Bronchial epithelial cell (primary cell): ENCODE measurements at places on chromosomes 16 and 17.

DNA sequence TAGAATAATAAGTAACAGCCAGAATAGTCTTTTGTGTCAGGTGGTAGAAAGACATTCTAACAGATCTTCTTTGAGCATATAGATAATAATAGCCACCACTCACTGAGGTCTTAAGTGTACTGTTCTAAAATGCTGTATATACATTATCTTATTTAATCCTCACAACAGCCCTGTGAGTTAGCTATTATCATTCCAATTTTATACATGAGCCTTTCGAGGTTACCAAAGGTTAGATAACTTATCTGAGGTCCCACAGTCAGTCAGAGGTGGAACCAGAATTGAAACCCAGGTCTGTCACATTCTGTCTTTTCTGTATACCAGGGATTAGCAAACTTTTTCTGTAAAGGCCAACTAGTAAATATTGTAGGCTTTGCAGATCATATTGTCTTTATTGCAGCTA, 23.2 kb downstream of the REXO5 start:
- no peak for DNase-seq

- DNase-seq, result no peak
Observed at GRCh38 chr16:12628536-12628935, 175.2 kb downstream of the CPPED1 start.

DNA sequence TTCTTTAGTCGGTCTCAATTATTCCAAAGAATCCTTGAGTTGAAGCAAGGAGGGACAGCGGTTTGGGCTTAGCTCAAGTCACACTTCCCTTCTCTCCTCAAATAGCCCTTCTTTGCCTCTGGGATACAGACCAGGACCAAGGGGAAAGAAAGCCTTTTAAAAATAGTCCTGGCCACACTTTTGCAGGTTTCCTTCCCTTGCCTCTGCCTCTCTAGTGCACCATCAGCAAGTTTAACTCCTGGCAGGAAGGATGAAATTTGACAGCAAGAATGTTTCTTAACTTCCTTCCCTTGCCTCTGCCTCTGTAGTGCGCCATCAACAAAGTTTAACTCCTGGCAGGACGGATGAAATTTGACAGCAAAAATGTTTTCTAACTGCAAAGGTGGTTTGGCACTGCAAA, 7.2 kb upstream of the G6PC1 start:
- DNase-seq, result no peak

DNA sequence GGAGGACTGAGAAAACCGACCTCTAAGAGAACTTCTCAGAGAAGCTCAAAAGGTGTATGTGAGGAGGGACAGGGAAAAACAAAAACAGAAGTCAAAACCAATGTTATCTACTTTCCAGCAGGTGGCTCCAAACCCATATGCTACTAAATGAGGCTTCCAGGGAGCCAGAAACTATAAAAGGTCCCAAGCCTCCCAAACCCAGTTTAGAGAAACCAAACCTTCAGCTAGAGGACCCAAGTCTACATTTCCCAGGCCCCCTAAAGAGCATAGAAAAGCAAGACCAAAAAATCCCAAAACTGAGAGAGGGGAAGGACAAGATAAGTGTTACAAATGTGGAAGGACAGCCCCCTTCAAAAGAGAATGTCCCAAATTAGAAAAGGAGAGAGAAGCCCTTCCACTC, 3.7 kb downstream of the HPR start:
- peak; percentile 39 for DNase-seq

DNA sequence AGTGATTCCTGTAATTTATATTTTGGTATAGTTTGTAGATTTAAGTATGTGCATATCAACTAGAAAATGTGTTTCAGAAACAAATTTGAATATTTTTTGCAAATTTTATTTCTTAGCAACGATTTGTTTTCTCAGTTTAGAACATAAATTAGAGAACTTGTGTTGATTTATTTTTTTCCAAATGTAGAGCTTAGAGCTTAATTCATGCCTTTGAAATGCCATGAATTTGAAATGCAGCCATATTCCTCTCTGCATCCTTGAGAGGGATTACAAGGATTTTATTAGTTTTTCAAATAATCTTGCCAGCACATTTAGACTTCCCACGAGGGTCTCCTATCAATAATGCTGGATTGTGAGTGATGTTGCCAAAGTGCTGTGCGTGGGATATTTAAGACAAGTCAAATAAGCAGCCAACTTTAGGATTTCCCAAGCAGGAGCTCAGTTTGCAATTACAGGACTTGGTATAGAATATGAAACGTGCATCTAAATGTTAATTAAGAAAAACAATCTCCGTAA, 6.7 kb upstream of the SMPD3 start:
- DNase-seq, result no peak

DNA sequence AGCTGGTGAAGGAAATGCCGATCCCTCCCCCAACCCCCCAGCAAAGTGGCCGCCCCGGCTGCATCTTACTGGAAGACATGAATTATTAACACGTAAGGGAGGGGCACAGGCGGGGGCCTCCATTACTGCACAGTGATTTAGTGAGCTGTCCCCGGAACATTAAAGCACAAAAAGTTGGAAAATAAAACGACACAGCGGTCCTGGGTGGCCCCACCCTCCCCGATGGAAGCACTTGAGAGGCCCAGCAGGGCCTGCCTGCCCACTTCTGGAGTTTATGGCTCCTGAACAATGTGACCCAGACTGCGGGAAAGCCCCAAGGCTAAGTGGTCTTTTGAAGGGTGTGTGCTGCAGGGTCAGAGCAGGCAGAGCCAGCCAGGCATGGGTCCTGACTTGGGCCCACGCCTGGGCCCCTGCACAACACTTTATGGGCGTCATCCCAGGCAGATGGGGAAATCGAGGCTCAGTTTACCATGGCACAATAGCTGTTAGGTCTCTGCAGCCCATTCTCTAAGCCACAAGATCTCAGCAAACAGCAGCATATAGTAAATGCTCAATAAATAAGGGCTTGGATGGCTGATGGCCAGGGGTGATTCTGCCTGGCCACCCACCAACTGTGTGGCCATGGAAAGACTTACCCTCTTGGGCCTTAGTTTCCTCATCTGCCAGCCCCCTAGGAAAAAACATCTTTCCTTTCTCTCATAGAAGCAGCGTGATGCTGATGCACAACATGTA, 22.8 kb downstream of the CCDC102A start:
- DNase-seq, result no peak

DNA sequence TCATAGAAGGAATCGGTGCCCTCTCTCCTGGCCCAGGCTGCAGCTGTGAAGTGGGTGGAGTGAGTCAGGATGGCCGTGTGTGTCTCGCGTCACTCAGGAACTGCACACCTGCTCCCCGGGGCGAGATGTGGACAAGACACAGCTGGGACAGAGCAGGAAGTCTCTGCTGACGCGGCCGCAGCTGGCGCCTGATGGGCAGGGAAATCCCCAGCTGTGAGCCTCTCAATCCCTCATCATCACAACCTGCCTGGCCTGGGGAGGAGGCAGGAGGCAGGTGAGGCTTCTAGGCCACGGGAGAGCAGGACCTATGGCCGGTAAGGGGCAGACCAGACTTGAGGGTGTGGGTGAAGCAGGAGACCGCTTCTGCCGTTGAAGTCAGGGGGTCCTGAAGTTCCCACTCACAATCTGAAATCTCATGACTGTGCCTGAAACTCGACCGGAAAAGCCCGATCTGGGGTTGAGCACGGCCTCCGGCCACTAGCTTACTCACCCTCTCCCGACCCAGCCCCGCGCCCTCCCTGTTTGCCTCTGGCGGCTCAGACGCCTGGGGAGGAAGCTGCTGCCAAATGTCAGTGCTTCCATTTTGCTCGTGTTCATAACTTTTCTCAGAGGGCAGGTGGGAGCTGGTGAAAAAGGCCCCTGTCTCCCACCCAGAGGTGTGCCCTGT, 1.1 kb upstream of the TRPV3 start:
- DNase-seq, result peak; percentile 94

DNA sequence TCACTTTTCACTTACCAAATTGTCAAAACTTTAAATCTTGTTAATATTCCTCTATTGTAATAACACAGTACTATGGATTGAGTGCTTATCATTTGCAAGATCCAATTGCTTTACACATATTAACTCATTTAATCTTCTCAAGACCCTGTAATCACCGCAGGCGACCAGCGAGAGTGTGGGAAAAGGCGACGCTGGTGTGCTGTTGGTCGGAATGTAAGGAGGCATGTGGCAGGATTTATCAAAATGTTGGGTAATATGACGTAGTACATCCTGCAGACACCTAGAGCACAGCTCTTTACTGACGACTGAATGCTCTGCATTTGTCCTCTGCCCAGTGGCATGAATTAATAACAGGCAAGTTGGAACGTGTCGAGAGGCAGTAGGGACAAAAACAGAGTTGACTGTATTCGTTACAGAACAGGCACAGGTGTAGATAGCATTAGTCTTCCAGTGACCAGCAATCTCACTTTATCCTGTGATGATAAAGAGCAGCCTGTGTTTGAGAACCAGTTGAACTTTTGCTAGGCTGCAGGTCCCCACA, 80.3 kb downstream of the TNRC6C start:
- DNase-seq, result peak; percentile 83

GRCh38 chr16:85148931-85149330, 36.7 kb upstream of the CIBAR2 start:
- no peak for DNase-seq

DNA sequence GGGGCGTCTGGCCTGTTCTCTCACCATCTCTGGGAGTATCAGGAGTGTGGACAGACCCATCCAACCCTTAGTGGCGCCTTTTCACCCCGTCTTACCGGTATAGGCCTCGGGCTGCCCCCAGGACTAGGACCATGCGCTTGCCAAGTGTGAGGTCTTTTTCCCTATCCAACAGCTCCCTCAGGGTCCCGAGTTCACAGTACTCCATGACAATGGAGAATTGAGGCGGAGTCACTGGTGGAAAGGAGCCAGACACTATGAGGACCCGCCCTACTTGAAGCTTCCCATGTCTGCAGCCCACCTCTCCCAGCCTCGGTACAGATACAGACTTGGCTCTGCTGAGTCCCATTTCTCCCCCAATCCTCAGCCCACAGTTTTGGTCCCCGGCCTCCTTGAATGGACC, 15.9 kb upstream of the RFWD3 start:
- DNase-seq, result no peak

GRCh38 chr17:7644775-7645174, 6.0 kb upstream of the ATP1B2 start:
- DNase-seq, result no peak

DNA sequence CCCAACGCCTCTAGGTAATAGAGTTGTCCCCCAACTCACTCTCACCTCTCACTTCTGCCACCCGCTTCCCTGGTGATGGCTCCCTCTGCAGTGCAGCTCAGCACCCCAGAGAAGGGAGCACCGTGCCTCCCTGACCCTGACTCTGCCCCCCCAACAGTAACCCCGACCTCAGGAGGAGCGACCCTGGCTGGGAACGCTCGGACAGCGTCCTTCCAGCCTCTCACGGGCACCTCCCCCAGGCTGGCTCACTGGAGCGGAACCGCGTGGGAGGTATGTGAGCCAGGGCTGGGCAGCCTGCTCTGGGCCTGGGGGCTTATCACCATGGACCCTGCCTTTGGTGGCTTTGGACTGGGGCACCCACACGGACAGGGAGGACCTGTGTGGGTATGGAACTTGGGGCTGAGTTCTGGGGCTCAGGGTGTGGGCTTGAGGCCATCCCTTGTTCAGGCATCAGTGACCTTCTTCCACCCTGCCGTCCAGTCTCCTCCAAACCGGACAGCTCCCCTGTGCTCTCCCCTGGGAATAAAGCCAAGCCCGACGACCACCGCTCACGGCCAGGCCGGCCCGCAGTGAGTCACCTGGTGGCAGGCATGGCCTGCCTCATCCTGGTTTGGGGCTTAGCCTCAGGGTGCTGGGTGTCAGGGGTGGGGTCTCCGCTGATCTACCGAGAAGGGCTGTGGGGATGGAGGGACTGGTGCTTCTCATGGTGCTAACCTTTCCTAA, 6.7 kb upstream of the C17orf107 start:
- no peak for DNase-seq

DNA sequence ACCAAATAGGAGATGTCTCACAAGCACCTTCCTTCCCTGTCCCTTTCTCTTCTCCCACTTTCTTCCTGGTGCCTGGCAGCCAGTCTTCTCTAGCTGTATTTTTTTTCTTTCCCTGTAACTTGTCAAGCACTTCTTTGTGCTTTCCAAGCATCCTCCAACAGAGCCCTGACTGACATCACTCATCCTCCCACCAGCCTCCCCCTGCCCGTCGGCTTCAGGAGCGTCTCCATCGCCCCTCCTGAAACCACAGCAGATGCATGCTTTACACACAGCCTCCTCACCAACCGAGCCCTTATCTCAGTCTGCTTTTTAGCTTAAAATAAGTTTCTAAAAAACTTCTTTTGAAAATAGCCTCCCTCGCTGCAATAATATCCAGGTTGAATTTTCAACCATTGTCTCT, 268.7 kb upstream of the CDH5 start:
- no peak for DNase-seq

- DNase-seq, result peak; percentile 0
Observed at GRCh38 chr16:78490847-78491246, 391.4 kb downstream of the WWOX start.

- DNase-seq, result no peak
Observed at GRCh38 chr17:44758414-44759085, at the start of gene ADAM11. Gene ADAM11, plus strand, starts transcription at chr17:44758988. Its CDS starts 212 bp downstream, at chr17:44759200.

GRCh38 chr16:65200857-65201256, 79.0 kb upstream of the CDH11 start:
- peak; percentile 44 for DNase-seq

- DNase-seq, result no peak
Observed at GRCh38 chr17:37789021-37789565, 44.2 kb upstream of the HNF1B start.

DNA sequence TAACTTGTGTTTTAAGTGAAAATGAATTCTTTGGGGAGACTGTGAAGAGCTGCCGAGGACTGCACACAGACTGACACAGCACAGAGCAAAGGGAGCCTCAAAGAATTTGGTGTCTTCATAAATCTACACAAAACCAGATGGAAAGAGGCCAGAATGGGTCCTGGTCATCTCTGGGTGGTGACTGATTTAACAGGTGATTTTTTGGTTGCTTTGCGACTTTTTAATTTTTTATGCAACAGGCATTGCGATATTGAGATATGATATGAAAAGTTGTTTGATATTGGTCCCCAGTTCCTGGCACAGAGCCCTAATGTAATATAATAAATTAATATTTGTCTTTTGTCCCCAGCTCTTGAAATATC, 12.6 kb upstream of the EIF1 start:
- DNase-seq, result no peak

DNA sequence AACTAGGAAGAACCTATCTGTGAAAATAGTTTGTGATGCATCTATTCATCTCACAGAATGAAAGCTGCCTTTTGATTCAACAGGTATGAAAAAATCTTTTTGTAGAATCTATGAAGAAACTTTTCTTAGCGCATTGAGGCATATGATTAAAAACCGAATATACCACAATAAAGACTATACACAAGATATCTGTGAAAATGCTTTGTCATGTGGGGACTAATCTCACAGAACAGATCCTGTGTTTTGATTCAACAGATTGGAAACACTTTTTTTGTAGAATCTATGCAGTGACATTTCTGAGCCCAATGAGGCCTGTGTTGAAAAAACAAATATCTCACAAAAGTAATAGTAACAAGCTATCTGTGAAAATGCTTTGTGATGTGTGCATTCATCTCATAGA, 2247.5 kb downstream of the TP53TG3F start:
- DNase-seq, result no peak

GRCh38 chr17:76752006-76752405, 14.1 kb downstream of the MFSD11 start:
- no peak for DNase-seq
